Activated CD4-positive, alpha-beta T cell treated with anti-CD3 and anti-CD28 coated beads, Interleukin-2, amount 50 U/mL, for 4 hours (primary cell): ENCODE measurements at places on chromosomes 3 and 15.

GRCh38 chr3:112132554-112132953 is 494 bp downstream of the GCSAM start:
- DNase-seq: no peak

DNA sequence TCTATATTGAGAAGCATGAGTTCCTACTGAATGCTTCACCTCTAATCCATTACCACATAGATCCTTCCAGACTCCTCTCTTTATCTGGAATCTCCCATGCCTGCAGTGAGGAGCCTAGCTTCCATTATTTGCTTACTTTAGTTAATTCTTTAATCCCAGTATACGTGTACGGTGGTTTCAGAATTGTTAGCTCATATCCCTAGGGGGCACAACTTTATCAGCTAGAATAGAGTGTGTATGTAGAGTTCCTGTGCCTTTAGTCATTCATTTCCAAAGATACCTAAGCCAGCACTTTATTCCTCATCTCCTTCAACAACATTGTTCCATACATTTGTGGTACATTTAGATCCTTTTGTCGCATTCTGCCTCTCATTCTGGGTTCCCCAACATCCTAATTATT is 226.0 kb downstream of the TJP1 start:
- DNase-seq: no peak

DNA sequence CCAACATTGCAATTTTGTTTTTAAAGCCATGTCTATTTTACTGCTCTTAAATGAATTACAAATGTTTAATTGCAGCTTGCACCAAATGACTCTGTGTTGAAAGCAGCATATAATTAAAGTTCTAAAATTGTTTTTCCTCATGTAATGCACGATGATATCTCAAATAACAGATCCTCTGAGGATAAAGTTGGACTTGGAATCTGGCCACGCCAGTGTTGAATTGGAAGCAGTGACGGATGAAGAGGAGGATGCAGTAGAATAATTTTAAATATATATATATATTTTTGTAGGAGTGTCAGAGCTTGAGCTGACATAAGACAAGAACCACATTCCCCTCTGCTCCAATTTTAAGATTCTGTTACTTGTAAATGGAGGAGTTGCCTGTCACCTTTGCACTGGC is 406.6 kb upstream of the DPPA4 start:
- no peak for DNase-seq

GRCh38 chr3:67614195-67614594 is 40.2 kb downstream of the SUCLG2 start:
- no peak for DNase-seq

GRCh38 chr3:189349772-189350171 is 178.0 kb downstream of the TPRG1 start:
- DNase-seq: no peak
